ENCODE measurements at places on chromosomes 7 and 10. TPM values are rescaled to one million over a fixed set of nuclear protein-coding genes. Genes with fewer than 3 reads are reported as not detected.

DNA sequence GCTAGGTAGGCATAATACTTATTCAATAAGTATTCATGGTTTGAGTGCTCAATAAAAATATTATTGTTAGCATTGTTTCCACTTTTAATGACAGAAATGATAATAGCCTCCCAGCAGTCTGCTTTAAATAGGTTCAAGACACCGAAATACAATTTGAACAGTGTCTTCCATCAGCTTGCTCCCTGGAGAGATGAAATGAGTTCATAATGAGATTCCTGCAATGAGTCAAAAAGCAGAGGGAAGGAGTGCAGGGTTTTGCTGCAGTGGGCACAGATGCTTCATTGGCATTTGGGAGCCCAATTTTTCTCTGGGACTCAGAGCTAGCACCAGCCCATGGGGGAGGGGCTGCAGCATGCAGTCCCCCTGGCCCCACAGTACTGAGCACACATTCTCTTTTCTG, 32.6 kb upstream of the CHCHD3 start:
- DNase-seq = no peak

- no peak for DNase-seq
Observed at GRCh38 chr10:128440513-128441160, 314.4 kb upstream of the MKI67 start.

The LAMB1 gene
- 60.7 TPM for total RNA-seq

DNA sequence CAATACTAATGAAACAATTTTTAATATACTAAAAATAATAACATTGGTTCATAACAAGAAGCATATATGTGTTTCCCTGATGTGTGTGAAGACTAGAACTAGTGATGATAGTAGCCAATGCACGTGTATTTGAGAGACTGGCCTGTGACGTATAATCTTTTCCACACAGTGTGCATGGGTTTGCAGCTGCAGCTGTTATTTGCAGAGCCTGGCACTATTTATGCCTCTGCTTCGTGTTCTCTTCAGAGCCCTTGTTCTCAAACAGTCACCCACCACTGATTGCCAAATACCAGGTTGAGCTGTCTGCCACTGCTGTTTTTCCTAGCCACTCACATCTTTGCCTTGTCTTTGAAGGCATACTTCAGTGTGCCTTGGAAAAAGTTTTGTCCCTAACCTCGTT, 531.7 kb downstream of the ETV1 start:
- no peak for DNase-seq

DNA sequence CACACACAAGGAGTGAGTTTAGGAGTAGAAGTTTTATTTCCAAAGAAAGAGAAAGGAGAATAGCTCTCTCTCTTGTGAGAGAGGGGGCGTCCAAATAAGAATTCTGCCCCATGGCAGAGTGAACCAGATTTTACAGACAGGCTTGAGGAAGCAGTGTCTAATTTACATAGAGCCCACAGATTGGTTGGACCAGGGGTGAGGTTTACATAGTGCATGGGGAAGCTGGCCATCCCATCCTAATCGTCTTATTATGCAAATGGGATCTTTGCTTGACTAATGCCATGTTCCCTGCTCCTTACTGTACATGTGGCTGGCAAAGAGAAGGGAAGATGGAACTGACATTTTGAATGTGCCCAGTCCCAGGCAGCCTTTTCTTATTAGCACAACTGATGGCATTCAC, 60.0 kb upstream of the ACSM6 start:
- DNase-seq = no peak

All from right atrium auricular region (tissue), 2 donors.